ENCODE measurements at places on chromosomes 4 and X. TPM values are rescaled to one million over a fixed set of nuclear protein-coding genes. Genes with fewer than 3 reads are reported as not detected.

DNA sequence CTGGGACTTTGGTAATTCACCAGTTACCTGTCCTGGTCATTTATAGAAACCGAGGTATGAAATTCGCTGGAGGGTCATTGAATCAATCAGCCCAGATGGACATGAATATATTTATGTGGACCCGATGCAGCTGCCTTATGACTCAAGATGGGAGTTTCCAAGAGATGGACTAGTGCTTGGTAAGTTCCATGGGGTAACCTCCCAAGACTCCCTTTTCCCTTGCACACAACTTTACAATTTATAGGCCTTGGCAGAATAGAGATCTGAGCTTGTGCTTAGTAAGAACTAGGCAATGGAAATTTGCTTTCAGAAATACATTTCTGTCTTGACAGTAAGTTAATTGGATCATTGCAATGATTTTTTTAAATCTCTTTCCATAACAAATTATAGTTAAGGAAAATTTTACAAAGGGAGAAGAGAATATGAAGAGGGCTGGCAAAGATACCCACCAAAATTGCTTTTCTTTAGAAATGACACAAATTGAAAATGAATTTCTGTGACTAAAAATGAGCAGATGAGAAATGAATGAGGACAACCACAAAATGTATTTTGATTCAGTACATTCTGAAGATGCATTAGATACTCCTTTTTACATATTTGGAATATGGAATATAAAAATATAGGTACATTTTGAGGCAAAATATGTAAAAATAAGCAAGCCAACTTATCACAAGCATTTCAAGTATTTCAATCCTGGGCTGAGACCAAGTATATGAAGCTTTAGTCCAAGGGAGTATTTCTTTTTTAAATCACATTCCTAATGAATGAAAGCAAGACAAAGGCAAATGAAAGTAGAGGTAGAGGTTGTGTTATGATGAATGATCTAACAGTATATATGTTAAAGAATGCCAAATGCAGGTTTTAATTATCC lies 45.9 kb downstream of the PDGFRA start:
- no peaks in the 10 kb centered on the region for H3K27me3 ChIP-seq
- no peak overlapping the region for H3K4me3 ChIP-seq
- H3K36me3 ChIP-seq = peaks cover 94% of the 10 kb centered on the region

DNA sequence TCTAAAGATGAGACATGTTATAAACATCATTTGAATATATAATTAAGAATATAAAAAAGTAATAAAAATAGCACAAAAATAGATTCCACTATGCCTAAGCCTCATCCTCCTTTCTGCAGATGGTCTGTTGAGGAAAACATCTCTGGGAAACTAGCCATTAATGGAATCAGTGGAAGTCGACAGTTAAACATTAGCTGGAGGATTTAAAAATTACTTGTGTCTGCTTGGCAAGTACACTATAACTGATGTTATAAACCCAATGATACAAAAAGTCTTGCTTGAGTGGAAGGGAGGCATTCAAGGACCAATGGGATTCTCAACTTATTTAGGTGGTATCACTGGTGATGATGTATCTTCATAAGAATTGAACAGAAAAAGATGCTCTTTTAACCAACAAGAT lies 1598.3 kb downstream of the PCDH18 start:
- no peaks in the 10 kb centered on the region for H3K36me3 ChIP-seq
- H3K27me3 ChIP-seq = no peaks in the 10 kb centered on the region
- DNase-seq = no peak
- H3K27ac ChIP-seq = no peak overlapping the region
- no peaks in the 10 kb centered on the region for H3K4me1 ChIP-seq
- no peak overlapping the region for H3K4me3 ChIP-seq

ZDHHC15 gene
- total RNA-seq = 0.59 TPM

GRCh38 chrX:3549411-3549911 lies 164.0 kb downstream of the PRKX start:
- no peaks in the 10 kb centered on the region for H3K36me3 ChIP-seq
- no peaks in the 10 kb centered on the region for H3K27me3 ChIP-seq
- H3K27ac ChIP-seq = peak overlapping the region; percentile 55
- H3K4me1 ChIP-seq = peaks cover 7% of the 10 kb centered on the region

HSFX3 gene
- total RNA-seq = not detected

- no peak for DNase-seq
- no peak overlapping the region for H3K27ac ChIP-seq
- H3K4me3 ChIP-seq = no peak overlapping the region
Observed at GRCh38 chr4:123471655-123472369, 75.2 kb downstream of the SPRY1 start.

- H3K4me1 ChIP-seq = no peaks in the 10 kb centered on the region
- DNase-seq = no peak
- H3K4me3 ChIP-seq = no peak overlapping the region
- no peak overlapping the region for H3K27ac ChIP-seq
- H3K36me3 ChIP-seq = no peaks in the 10 kb centered on the region
Observed at GRCh38 chr4:82696117-82696860, 102.3 kb downstream of the SCD5 start.

GRCh38 chr4:20474119-20474518 lies 222.4 kb downstream of the SLIT2 start:
- no peak for DNase-seq
- no peaks in the 10 kb centered on the region for H3K27me3 ChIP-seq
- H3K27ac ChIP-seq = no peak overlapping the region
- H3K4me1 ChIP-seq = no peaks in the 10 kb centered on the region
- H3K36me3 ChIP-seq = peaks cover 3% of the 10 kb centered on the region
- H3K4me3 ChIP-seq = no peak overlapping the region

GLUD2 gene
- 1.8 TPM for total RNA-seq

ABRAXAS1 gene
- total RNA-seq = 23.3 TPM

GRCh38 chr4:56129431-56129861 lies 180.7 kb downstream of the CEP135 start:
- no peak for DNase-seq
- no peak overlapping the region for H3K27ac ChIP-seq
- H3K27me3 ChIP-seq = no peaks in the 10 kb centered on the region
- no peaks in the 10 kb centered on the region for H3K4me1 ChIP-seq

GRCh38 chr4:22372986-22373385 lies 142.9 kb downstream of the ADGRA3 start:
- no peaks in the 10 kb centered on the region for H3K36me3 ChIP-seq
- no peaks in the 10 kb centered on the region for H3K4me1 ChIP-seq
- H3K27ac ChIP-seq = no peak overlapping the region
- DNase-seq = no peak
- no peaks in the 10 kb centered on the region for H3K27me3 ChIP-seq

GRCh38 chr4:142016031-142016430 lies 379.6 kb downstream of the IL15 start:
- H3K27ac ChIP-seq = no peak overlapping the region
- H3K4me3 ChIP-seq = no peak overlapping the region
- H3K36me3 ChIP-seq = no peaks in the 10 kb centered on the region

DNA sequence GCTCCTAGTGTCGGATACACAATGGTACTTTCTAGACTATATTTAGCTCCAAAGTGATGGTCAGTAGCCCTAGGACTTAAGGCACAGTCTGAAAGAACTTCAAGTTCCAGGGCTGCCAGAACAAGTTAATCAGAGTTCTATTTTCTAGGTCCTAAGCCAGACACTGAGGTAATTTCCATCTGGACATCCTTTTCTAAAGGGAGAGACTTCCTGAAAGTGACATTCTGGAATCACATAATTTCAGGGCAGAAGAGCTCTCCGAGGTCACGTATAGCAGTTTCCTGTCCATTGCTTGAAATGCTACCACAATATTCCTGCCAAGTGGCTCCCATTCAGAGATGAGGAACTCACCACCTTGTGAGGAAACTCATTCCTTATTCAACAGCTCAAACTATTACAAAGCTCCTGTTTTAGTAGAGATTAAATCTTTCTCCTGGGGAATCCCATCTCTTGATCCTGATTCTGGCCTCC lies 117.9 kb downstream of the COL25A1 start:
- H3K27me3 ChIP-seq = no peaks in the 10 kb centered on the region
- no peaks in the 10 kb centered on the region for H3K36me3 ChIP-seq
- no peak overlapping the region for H3K27ac ChIP-seq
- DNase-seq = peak; percentile 48

GRCh38 chr4:138918169-138918869 lies 97.3 kb upstream of the NOCT start:
- no peak overlapping the region for H3K4me3 ChIP-seq
- no peak for DNase-seq
- H3K27me3 ChIP-seq = no peaks in the 10 kb centered on the region

GRCh38 chrX:70444326-70444945 lies at the start of gene DLG3:
Gene DLG3 (plus strand): TSS chrX:70444835. CDS start chrX:70445202, 367 bp downstream.
- H3K4me3 ChIP-seq = no peak within 1 kb of the TSS
- no peaks in the 10 kb centered on the region for H3K4me1 ChIP-seq
- H3K27ac ChIP-seq = no peak within 1 kb of the TSS
- peak; percentile 92 for DNase-seq
- H3K36me3 ChIP-seq = no peaks in the 10 kb centered on the region

GRCh38 chrX:43357741-43358140 lies 298.4 kb upstream of the MAOA start:
- H3K4me1 ChIP-seq = no peaks in the 10 kb centered on the region
- no peak for DNase-seq
- H3K4me3 ChIP-seq = no peak overlapping the region
- no peaks in the 10 kb centered on the region for H3K36me3 ChIP-seq
- H3K27me3 ChIP-seq = no peaks in the 10 kb centered on the region
- H3K27ac ChIP-seq = no peak overlapping the region

GRCh38 chrX:136747003-136747986 lies 33.4 kb downstream of the ARHGEF6 start:
- no peak overlapping the region for H3K27ac ChIP-seq
- no peaks in the 10 kb centered on the region for H3K27me3 ChIP-seq
- no peak for DNase-seq
- no peaks in the 10 kb centered on the region for H3K4me1 ChIP-seq
- no peaks in the 10 kb centered on the region for H3K36me3 ChIP-seq

DNA sequence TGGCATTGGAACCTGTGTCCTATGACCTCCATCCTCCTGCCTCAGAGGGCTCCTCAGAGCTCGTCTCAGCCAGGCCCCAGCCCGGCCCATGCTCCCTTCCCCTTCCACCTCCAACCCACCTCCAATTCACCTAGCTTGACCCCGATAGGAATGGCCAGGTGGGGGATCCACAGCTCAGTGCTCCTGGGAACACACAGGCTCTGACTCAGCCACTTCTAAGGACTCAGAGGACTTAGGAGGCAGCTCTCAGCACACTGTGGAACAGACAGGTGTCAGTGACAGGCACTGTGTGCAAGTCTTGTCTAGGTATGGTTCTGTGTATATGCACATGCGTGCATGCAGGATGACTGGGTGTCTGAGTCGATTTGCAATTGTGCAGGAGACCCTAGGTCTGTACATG lies 44.8 kb downstream of the PJA1 start:
- H3K4me1 ChIP-seq = peaks cover 6% of the 10 kb centered on the region
- no peak overlapping the region for H3K4me3 ChIP-seq
- peaks cover 24% of the 10 kb centered on the region for H3K27me3 ChIP-seq
- H3K27ac ChIP-seq = no peak overlapping the region
- DNase-seq = peak; percentile 52

DNA sequence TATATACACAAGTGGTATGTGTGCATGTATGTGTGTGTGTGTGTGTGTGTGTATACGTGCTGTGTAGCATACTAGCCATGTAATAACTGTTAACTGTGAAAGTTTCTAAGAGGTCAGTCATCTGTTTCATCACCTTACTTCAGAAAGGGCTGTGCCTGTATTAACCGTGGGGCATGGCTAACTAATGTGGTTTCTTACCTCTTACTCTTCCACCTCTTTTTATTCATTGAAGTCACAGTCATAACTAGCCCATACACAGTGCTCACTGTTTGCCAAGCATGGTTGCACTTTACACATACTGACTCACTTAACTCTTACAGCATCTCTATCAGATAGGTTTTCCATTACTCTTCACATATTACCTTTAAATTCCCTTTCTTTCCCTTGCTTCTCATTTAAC lies 23.7 kb upstream of the LRAT start:
- H3K27ac ChIP-seq = no peak overlapping the region
- H3K36me3 ChIP-seq = no peaks in the 10 kb centered on the region
- H3K27me3 ChIP-seq = no peaks in the 10 kb centered on the region
- no peaks in the 10 kb centered on the region for H3K4me1 ChIP-seq
- no peak overlapping the region for H3K4me3 ChIP-seq
- DNase-seq = no peak

ZBTB33 gene
- 20.0 TPM for total RNA-seq

BRCC3 gene
- 10.1 TPM for total RNA-seq

- no peaks in the 10 kb centered on the region for H3K4me1 ChIP-seq
- DNase-seq = no peak
- no peaks in the 10 kb centered on the region for H3K36me3 ChIP-seq
- no peaks in the 10 kb centered on the region for H3K27me3 ChIP-seq
Observed at GRCh38 chr4:187995322-187996207, at the start of gene ZFP42. Gene ZFP42 (plus strand): TSS chr4:187995771. CDS start chr4:188002808, 7,037 bp downstream.

DNA sequence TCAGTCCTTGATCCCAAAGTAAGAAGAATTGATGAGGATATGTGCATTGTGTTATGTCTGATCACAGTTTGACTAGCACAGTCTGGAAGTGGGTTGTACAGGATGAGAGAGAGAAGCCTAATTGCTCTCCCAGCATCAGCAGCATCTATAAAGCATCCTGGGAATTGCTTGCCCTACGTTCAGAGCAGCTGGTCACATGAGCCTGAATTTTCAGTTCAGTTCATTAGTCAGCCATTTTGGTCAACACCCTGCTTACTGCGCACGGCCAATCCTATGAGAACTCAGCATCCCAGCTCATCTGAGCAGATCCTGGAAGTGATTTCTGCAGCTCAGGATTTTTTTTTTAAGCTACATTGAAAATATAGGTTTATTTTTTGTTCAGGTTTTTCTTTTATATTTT lies at the start of gene RUFY3:
TSS of gene RUFY3 (plus strand) at position 218 of the 400 bp plus-strand sequence. CDS start 610 bp downstream, outside the sequence.
- H3K27me3 ChIP-seq = no peaks in the 10 kb centered on the region
- no peaks in the 10 kb centered on the region for H3K36me3 ChIP-seq
- H3K27ac ChIP-seq = peak within 1 kb of the TSS; percentile 82
- H3K4me1 ChIP-seq = peaks cover 14% of the 10 kb centered on the region

EPHA5 gene
- total RNA-seq = 0.59 TPM

- H3K4me1 ChIP-seq = peaks cover 15% of the 10 kb centered on the region
- no peaks in the 10 kb centered on the region for H3K36me3 ChIP-seq
- no peaks in the 10 kb centered on the region for H3K27me3 ChIP-seq
Observed at GRCh38 chr4:128951316-128951715, 141.8 kb downstream of the JADE1 start.

GRCh38 chrX:41561045-41561444 lies 113.9 kb downstream of the NYX start:
- peaks cover 15% of the 10 kb centered on the region for H3K4me1 ChIP-seq
- peak overlapping the region; percentile 93 for H3K27ac ChIP-seq
- no peak overlapping the region for H3K4me3 ChIP-seq
- peak; percentile 62 for DNase-seq
- no peaks in the 10 kb centered on the region for H3K27me3 ChIP-seq

GRCh38 chr4:182640932-182641331 lies 276.3 kb downstream of the DCTD start:
- no peaks in the 10 kb centered on the region for H3K27me3 ChIP-seq
- H3K4me3 ChIP-seq = no peak overlapping the region
- DNase-seq = no peak
- no peak overlapping the region for H3K27ac ChIP-seq

GRCh38 chr4:179755322-179755721 lies 2313.1 kb upstream of the AGA start:
- H3K4me1 ChIP-seq = no peaks in the 10 kb centered on the region
- no peak for DNase-seq
- H3K36me3 ChIP-seq = no peaks in the 10 kb centered on the region
- no peaks in the 10 kb centered on the region for H3K27me3 ChIP-seq
- H3K27ac ChIP-seq = no peak overlapping the region
